LoVo (cell line): ENCODE measurements at places on chromosomes 1 and 21.
A peak's percentile ranks its signal among the peaks of the same experiment; 100 is the strongest.

DNA sequence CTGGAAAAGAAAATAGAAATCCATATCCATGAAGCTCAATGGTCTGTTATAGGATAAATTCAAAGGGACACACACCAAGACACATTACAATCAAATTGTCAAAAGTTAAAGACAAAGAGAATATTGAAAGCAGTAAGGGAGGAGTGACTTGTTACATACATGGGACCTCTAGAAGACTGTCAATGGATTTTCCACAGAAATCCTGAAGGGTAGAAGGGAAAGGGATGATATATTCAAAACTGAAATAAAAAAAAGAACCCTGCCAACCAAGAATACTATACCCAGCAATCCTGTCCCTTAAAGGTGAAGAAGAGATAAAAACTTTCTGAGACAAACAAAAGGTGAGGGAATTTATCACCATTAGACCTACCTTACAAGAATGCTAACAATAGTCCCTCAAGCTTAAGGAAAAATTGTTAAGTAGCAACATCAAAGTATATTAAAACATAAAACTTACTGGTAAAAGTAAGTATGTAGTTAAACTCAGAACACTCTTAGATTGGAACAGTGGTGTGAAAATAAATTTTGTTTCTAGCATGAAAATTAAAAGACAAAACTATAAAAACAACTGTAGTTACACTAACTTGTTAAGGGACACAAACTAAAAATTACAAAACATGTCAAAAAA is 103.2 kb upstream of the APP start:
- no peak for DNase-seq

DNA sequence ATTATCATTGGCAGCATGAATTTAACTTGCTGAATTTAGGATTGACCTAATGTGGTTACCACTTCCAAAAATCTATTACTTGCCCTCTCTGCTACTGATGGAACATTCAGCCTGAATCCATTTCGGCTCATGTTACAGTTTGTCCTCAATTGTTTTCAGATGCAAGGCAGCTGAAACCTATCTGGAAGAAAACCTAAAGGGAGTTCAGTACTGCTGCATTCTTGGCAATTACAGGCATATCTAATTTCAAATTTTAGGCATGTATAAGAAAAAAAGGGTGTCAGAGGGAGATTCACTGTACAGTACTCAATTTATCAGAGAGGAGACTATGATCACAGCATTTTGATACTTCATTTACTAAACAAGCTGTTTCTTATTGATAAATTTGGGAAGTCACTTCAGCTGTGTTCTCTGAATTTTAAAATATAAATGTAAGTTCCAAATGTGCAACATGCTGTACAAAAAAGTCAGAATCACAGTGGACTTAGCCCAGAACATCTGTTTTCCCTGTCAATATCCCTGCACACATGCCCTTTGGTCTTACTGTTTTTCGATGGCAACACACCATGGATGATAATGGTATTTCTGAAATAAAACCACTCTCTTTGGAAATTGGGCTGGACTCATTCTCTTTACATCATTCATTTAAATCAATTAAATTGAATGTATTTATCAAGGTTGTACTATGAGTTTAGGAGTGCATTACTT is 651.6 kb upstream of the ADGRL4 start:
- DNase-seq, result no peak

GRCh38 chr1:7630378-7630777 is 140.7 kb upstream of the VAMP3 start:
- no peak for DNase-seq

- no peak for DNase-seq
Observed at GRCh38 chr1:15154480-15155036, 1.0 kb downstream of the TMEM51 start.

DNA sequence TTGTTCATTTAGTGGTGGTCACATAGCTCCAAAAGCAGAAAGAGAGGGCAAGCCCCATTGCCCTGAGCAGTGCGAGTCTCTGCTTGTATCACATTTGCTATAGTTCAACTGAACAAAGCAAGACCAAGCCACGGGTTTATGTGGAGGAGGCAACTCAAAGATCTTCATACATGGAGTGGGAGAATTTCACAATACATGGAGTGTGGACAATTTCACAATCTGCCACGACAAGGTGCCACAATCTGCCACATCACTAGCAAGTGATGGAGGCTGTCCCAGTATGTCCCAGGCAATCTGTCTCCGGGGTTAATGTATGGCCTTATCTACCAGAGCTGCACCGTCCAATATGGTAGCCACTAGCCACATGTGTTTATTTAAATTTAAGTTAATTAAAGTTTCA is 44.5 kb upstream of the DYRK1A start:
- no peak for DNase-seq

GRCh38 chr1:240093120-240093961 is 1.7 kb downstream of the FMN2 start:
- no peak for DNase-seq

GRCh38 chr1:47555306-47555705 is 117.5 kb downstream of the FOXD2 start:
- DNase-seq, result peak; percentile 84

- no peak for DNase-seq
Observed at GRCh38 chr1:209455661-209456358, 127.7 kb upstream of the CAMK1G start.

DNA sequence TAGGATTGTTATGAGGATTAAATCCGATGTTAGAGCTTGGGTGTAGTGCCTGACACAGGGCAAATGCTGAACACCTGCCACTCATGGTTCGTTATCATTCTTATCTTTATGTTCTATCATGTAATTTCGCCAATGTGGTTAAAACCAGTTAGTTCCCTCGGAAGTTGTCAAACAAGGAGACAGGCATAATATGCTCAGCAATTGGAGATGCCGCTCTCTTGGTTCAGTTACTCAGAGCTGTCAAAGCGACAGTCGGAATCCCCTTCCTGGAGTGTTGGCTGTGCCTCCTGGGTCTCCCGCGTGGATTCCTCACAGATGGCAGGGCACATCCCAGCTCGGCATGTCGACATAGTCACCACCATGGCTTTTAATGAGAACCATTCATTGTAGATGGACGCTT is 192.2 kb downstream of the ROR1 start:
- no peak for DNase-seq

DNA sequence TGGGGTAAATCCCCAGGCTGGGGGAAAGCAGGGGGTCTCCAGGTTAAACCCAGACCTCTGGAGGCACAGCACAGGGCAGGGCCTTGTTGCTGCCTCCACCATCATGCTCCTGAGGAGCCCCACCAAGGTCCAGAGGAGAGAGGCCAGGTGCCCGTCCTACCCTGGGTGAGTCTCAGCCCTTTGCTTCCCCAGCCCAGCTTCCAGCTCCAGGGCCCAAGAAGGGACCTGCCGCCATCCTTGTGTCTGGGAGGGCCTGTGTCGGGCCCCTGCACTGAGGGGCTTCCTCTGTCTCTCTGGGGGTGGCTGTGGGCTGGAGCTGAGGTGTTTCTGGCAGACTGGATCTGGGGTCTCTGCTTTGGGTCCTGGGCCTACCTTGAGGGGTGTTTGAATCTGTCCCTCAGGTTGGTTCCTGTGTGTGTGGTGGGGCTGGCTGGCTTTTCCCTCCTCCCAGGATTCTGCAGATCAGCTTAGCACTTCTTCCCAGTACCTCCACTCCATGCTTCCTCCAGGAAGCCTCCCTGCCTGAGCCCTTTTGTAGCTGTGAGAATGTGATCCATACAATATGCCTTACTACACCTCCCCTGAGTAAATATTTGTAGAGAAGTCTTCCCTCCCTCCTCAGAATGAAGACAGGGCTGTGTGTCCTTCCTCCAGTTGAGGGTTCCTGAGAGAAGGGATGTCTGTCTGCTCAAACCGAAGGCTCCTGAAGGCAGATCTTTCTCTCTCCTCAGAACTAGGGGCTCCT is 6.2 kb downstream of the GPR3 start:
- no peak for DNase-seq

GRCh38 chr1:114540272-114540671 is 29.3 kb upstream of the TRIM33 start:
- DNase-seq, result no peak

DNA sequence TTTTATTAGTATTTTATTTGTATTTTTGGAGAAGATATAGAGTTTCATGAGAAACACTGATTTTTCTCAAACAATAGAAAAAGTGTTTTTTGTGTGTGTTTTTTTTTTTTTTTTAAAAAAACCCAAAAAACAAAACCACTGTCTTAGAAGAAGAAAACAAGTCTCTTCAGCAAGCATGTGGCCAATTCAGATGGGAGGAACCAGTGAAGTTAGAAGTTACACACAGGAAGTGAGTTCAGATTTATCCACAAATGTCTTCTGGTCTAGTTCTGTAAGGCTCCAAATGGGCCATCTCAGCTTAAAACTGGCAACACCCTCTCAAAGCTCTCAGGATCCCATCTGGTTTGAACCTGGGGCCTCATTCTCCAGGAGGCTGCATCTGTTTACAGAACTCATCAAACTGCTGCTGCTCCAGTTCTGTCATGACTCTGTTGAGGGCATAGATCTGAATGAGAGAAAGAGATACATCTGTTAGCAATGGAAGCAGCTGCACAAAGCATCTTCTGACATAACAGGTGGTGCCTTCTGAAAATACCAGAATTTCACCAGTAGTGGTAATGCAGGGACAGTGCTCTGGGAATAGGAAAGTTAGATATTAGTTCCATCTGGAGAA is 9.8 kb upstream of the ERMAP start:
- DNase-seq, result no peak

DNA sequence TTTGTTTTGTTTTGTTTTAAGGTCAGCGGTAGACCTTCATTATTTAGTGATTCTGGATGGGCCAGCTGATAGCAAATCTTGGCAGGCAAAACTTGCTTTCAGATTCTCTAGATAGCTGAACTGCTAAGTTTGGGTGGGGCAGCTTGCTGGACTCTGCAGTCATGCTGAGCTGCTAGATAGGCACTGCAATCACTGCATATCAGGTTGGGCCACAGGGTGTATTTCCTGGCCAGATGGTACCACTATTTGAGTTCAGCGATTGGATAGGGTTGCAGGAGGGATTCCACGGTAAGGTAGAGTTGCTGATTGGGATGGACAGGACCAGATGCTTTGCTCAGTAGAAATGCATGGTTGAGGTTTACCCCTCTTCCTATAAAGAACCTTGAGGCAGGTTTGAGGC is 579.3 kb upstream of the ADGRL4 start:
- DNase-seq, result no peak

DNA sequence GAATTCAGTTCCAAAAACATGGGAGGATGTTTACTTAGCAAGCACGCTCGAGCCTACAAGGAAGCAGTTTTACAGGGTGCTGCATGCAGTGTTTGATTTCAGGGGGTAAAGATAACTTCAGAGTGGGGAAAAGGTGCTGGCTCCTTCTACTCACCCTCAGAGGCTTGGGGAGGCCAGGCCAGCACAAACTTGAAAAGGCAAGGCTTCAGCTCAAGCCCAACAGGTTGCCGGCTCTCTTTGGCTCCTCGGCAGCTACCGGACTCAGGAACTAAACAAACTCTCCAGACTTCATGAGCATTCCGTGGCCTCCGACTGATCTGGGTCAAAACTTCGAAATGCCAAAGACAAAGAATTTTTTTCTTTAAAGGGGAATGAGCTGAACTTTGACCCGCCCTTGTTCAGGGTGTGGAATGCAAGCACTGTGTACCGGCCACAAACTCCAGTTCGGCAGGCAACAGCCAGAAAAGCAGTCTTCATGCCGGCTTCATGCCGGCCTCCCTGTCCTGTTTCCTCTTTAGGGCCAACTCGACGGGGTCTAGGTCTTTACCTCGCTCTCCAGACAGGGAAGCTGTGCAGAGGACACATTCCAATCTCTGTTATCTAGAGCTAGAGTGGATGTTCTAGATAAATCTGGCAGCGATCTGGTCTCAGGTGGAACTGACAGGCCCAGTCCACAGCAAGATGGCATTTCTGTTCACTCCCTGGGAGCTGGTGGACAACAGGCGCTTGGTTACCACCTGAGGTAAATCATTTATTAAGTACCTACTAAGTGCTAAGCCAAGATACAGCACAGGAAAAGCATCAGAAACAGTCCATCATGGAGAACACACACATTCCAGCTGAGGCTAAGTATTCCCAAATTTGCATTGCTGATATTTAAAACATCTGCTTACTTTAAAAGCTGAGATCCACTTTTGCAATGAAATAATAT is 75.0 kb downstream of the CD46 start:
- DNase-seq, result peak; percentile 64

DNA sequence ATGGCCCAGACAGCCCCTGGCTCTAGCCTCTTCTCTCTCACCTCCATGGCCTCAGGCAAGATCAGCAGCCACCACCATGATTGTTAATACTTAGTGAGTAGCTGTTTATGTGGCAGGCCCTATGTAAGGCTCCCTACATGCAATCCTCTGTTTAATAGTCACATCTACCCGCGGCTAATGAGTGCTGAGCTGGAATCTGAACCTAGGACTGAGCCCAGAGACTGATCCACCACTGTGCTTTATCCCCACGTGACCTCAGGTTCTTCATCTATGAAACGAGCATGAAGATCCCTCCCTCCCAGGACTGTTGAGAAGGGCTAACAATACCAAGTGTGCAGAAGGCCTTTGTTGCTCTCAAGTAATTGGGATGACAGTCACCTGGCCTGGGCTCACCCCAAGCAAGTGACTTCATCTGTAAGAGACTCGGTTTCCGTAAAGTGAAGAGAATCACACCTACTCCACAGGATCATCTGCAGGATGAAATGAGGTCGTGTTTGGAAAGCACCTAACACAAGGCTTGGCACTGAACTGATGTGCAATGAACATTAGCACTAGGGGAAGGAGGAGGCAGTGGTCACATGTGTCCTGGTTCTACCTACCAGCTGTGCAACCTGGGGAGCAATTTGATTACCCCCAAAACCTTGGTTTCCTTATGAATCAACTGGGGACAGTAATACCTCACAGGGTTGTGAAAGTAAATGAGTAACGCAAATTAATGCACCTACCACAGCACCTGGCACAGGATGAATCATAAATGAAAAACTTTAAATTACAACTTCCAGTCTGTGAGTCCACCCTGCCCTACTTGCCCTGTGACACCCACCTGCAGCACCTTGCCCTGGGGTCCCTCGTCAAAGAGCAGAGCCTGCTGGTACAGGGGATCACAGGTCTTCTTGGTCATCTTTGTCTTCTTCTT is 37.2 kb downstream of the RIMS3 start:
- no peak for DNase-seq

- DNase-seq, result no peak
Observed at GRCh38 chr1:71494163-71494562, 413.3 kb upstream of the ZRANB2 start.

- DNase-seq, result no peak
Observed at GRCh38 chr1:239718571-239718970, 332.2 kb downstream of the CHRM3 start.

DNA sequence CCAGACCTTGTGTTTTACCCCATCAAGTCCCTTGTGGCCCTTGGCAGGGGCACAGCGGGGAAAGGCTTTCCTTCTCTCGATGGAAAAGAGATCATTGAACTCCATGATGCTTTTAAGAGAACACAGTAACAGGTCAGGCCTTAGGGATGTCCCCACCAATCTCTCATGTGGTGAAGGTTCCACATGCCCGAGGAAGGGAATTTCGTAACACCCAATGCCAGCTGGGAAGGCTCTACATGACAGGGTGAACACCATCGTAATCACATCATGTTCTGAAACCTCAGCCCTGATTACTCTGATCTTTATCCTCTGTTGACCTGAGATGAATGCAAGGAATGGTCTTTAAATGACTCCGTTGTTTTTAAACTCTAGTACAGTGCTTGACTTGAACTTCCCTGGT is 105.5 kb upstream of the SPAG17 start:
- DNase-seq, result no peak

- DNase-seq, result no peak
Observed at GRCh38 chr1:117363571-117364048, 3.6 kb upstream of the MAN1A2 start.

GRCh38 chr1:150604226-150604588 is 24.8 kb upstream of the MCL1 start:
- DNase-seq, result no peak

GRCh38 chr21:45370575-45370974 is 34.4 kb upstream of the COL18A1 start:
- no peak for DNase-seq
